ENCODE measurements at places on chromosomes 12 and 14. TPM values are rescaled to one million over a fixed set of nuclear protein-coding genes. Genes with fewer than 3 reads are reported as not detected.

Gene GALNT9
- polyA plus RNA-seq = not detected

Gene GPR162
- 18.6 TPM for polyA plus RNA-seq

Gene SERPINA3
- polyA plus RNA-seq = 0.25 TPM

Gene ANKS1B
- 1.8 TPM for polyA plus RNA-seq

Gene TUBA1A
- polyA plus RNA-seq = 1,906 TPM

Gene GZMH
- polyA plus RNA-seq = not detected

Gene C14orf39
- polyA plus RNA-seq = 0.13 TPM

Gene ANO2
- polyA plus RNA-seq = not detected

Gene BBOF1
- 1.9 TPM for polyA plus RNA-seq

Data from SK-N-SH (cell line).